Globus pallidus (tissue), 1 donor: ENCODE measurements at places on chromosomes 7 and 10.

- no peak for DNase-seq
These were observed 35.8 kb downstream of the PRF1 start for GRCh38 chr10:70566515-70567290.

DNA sequence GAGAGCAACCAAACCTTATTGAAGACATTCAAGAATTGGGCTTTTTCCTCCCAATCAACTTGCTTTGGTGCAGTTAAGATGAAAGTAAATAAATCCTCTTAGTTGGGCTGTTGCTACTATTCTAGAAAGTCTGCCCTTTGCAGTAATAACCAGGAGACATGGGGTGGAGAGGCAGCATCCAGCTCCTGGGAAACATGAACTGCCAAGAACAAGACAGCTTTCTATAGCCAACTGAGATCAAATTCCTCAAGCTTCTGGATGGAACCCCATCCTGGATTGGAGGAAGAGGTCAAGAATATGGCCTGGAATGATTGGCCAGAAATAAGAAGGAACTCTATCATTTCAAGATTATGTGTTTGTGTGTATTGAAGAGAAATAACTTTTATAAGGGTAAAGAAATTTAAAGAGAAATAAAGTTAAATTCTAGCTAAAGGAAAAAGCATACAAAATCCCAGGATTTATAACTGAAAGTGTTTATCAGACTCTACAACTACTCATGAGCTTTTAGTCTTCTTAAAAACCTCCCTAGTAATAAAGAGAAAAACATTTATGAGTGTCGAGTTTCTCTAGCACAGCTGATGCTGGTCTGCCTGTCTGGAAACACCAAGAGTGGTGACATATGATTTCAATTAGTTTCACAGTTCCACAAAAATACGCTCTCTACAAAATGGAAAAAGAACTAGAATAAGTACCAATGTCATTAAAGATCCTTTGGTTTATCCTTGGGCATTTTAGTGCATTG is 70.1 kb upstream of the COL1A2 start:
- no peak for DNase-seq

GRCh38 chr7:143733876-143734275 is 23.6 kb downstream of the CTAGE6 start:
- DNase-seq, result no peak

- DNase-seq, result no peak
These were observed 31.1 kb upstream of the USP6NL start for GRCh38 chr10:11642566-11642965.

DNA sequence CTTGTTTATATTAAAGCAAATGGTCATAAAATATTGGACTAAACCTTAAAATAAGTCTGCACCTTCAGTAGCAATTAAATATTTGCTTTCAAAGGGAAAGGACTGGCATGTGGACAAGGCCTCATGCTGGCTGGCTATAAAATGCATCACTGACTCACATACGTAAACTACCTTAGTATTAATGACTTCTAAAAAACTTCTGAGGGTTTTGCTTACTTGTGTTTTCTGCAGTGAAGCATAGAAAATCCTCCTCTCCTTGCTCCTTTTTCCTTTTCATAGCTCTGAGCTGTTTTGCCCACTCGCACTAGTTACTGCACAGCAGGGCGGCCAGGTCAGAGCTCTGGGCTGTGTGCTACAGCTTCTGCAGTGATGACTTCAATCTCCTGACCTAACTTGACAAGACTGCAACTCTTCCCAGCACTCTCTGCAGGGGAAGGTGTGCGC is 82.3 kb downstream of the CUL2 start:
- no peak for DNase-seq

GRCh38 chr10:3660753-3661152 is 124.3 kb downstream of the KLF6 start:
- DNase-seq, result no peak

- DNase-seq, result no peak
These were observed 232.4 kb downstream of the ELMO1 start for GRCh38 chr7:37216156-37216852.

- DNase-seq, result no peak
These were observed 23.5 kb upstream of the ZNF12 start for GRCh38 chr7:6730343-6730633.

DNA sequence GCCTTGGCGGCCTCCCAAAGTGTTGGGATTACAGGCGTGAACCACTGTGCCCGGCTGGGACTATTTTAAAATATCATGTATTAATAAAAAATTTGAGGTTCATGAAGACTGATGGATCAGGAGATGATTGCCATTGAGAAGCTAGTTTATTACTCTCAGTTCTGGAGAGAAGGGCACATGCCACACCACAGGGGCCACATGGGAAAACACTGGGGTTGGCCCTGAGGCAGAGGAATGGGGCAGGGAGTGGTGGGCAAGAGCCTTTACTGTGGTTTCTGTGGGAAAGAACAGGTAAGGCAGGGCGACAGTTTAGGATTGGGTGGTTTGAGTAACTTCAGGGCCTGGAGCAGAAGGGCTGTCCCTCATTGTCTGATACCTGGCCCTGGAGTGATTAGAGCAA is 6.8 kb upstream of the TBRG4 start:
- no peak for DNase-seq

DNA sequence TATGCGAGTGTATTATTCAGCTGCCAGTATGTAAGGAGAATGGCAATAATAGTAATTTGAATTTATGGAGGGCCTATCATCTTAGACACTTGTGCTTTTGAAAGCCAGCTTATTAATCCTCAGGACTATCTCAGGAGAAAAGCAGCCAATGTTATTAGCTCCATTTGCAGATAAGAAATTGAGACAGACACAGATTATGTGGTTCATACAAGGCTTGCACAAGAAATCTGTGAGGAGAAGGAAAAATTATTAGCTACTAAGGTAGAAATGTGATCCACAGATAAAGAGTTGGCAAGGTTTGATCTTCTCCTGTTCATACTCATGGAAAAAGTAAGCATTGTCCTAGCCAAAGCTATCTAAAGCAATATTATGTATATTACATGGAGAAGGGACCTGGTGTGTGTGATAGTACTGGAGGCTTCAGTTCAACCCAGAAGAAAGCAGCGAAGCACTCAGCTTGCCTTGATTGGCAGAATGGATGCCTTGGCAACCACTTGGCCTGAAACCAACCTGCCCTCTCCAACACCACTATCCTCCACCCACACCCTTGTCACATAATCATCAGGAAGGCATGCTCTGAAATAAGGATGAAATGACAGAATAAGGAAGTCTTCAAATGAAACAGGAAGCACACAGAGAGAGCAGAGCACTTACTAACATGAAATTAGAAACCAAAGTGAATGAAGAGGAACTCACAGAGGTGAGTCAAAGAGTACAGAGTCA is 18.0 kb downstream of the MACC1 start:
- DNase-seq, result peak; percentile 47

GRCh38 chr10:68221196-68221595 is 10.7 kb downstream of the ATOH7 start:
- no peak for DNase-seq

- peak; percentile 83 for DNase-seq
These were observed 818.6 kb downstream of the GRID1 start for GRCh38 chr10:85548034-85548433.

GRCh38 chr7:2203766-2204300 is 28.9 kb downstream of the MAD1L1 start:
- DNase-seq, result no peak

- DNase-seq, result no peak
These were observed 334 bp downstream of the ZNF800 start for GRCh38 chr7:127392182-127392565.

GRCh38 chr10:108598831-108599230 is 1324.5 kb downstream of the XPNPEP1 start:
- DNase-seq, result no peak

- DNase-seq, result no peak
These were observed 78.9 kb downstream of the CHRM2 start for GRCh38 chr7:136947347-136947746.
